ENCODE measurements at places on chromosomes 2 and 18. TPM values are rescaled to one million over a fixed set of nuclear protein-coding genes. Genes with fewer than 3 reads are reported as not detected.

C2orf66 gene
- 0.20 TPM for total RNA-seq

DNA sequence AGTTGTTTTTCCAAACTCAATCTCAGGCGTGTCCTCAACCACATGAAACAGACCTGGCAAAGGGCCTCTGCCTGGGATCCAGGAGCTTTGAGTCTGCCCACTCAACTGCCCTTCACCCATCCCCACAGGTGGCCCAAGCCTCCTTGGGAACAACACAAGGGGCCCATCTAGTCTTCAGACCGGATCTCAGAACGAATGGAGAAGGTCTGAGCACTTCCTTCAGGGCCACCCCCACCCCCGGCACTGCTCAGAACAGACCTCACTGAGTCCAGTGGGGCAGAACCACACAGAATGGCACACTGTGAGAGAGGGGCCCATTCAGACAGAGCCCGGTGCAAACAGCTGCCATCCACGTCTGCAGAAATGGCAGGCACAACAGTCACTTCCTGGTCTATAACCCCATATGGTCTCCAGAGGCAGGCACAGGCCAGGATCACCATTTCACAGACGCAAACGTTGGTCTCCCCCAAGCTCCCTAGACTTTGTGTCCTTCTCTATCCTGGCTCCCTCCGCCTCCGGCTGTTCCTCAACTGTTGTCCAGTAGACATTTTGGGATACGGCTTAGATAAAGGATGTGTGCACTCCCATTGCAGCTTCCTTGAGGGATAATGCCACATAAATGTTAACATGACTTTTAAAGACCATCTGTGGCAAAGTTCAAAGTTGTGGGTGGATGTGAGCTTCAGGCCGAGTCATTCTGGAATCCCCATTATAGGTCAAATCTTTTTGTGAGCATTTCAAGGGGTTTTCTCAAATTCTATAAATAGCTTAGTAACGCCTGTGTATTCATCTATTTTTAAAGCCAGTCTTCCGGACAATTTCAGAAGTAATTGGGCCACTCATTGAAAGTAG is 149.7 kb downstream of the SMAD7 start:
- H3K27ac ChIP-seq, result no peak overlapping the region
- peaks cover 26% of the 10 kb centered on the region for H3K4me1 ChIP-seq
- DNase-seq, result peak; percentile 24
- no peaks in the 10 kb centered on the region for H3K27me3 ChIP-seq
- H3K4me3 ChIP-seq, result no peak overlapping the region

DNA sequence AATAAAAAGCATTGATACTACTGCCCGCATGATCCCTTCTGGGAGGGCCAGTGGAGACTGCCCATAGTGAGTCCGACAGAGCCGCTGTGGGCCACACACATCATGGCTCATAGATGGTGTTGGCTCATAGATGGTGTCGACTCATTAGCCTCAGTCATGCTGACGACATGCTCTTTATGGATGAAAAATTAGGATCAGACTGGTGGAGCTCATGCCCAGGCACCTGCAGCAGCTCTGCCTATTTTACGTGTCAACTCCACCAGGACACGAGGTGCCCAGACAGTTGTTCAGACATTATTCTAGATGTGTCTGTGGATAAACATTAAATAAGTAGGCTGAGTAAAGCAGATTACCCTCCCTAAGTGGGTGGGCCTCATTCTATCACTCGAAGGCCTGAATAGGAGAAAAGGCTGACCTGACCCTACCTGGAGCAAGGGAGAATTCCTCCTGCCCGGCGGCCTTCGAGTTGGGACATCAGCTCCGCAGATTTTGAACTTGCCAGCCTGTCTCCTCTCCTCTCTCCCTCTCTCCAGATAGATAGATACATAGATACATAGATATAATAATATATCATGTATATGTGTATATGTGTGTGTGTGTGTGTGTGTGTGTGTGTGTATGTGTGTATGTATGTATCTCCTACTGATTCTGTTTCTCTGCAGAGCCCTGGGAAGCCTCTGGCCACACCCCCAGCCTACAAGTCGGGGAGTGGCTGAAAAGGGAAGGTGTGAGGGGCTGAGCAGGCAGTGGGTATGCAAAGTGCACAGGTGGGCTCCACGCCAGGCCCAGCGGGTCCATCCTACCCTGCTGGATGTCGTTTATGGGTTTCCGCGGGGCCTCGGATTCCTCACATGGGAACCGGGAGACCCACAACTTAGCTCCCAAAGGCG is 13.6 kb upstream of the TEX51 start:
- no peak overlapping the region for H3K4me3 ChIP-seq
- H3K27me3 ChIP-seq, result no peaks in the 10 kb centered on the region
- H3K4me1 ChIP-seq, result peaks cover 3% of the 10 kb centered on the region

GRCh38 chr2:176643646-176644045 is 374.4 kb downstream of the MTX2 start:
- peaks cover 88% of the 10 kb centered on the region for H3K27me3 ChIP-seq
- H3K4me1 ChIP-seq, result no peaks in the 10 kb centered on the region
- no peak overlapping the region for H3K27ac ChIP-seq
- DNase-seq, result peak; percentile 66
- H3K4me3 ChIP-seq, result no peak overlapping the region
- no peaks in the 10 kb centered on the region for H3K36me3 ChIP-seq

GRCh38 chr2:159086826-159087225 is 118.4 kb downstream of the TANC1 start:
- no peak overlapping the region for H3K27ac ChIP-seq
- no peak overlapping the region for H3K4me3 ChIP-seq
- no peak for DNase-seq
- peaks cover 24% of the 10 kb centered on the region for H3K36me3 ChIP-seq
- H3K4me1 ChIP-seq, result no peaks in the 10 kb centered on the region

GRCh38 chr18:65527879-65528633 is 222.8 kb upstream of the CDH7 start:
- H3K4me1 ChIP-seq, result no peaks in the 10 kb centered on the region
- no peaks in the 10 kb centered on the region for H3K27me3 ChIP-seq
- H3K4me3 ChIP-seq, result no peak overlapping the region
- H3K36me3 ChIP-seq, result no peaks in the 10 kb centered on the region
- no peak overlapping the region for H3K27ac ChIP-seq
- DNase-seq, result no peak

DNA sequence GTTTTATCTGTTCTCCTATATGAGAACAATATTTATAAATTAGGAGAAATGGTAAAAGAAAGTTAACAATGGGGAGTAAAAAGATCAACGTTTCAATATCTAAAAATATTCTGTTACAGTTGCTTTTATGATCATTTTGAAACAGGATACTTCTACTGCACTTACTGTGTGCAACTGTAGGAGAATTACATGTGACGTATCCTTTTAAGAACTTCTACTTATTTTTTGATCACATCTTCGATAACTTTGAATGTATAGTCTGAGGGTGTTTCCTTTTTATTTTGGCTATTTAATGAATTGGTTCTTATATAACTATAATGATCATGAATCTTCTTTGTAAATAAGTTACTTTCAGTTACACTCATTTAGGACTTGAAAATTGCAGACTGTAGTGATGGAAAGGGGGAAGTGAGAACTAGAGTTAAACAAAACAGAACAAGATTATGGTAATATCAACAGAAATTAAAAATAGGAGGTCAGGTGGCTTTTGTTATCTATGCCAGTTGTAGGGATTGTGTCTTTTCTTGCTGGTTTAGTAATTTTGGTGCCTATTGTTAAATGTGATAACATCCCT is 109.9 kb downstream of the MSTN start:
- no peaks in the 10 kb centered on the region for H3K27me3 ChIP-seq
- no peaks in the 10 kb centered on the region for H3K36me3 ChIP-seq
- no peak overlapping the region for H3K4me3 ChIP-seq
- no peak for DNase-seq

DNA sequence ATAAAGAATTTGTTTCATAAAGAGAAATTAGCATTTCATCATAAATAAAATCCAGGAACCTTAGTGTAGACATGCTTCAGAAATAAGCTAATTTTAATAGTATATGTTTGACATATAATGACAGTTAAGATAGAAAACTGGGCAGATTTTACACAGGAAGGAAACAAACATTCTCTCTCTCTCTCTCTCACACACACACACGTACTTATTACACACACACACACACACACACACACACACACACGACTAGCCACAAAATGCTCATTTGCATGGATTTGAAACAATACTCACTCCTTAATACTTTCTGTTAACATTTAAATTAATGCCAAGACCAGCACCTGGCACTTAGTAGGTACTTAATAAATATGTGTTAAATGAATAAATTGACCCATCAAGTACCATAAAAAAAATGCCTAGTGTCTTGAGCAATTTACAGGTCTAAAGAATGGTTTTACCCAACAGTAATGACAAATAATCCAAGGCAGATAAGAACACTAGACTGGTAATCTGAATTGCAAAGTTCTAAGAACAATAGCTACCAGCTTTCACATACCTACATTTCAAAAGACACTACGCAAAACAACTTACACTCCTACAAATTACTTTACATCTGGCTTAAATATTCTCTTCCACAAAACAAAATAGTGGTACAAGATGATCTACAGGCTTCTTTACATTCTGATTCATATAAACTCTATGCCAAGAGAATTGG is 2.9 kb upstream of the GALNT3 start:
- no peaks in the 10 kb centered on the region for H3K36me3 ChIP-seq
- no peak for DNase-seq
- no peak overlapping the region for H3K4me3 ChIP-seq
- peaks cover 2% of the 10 kb centered on the region for H3K4me1 ChIP-seq
